ENCODE measurements at places on chromosomes 3 and 15. TPM values are rescaled to one million over a fixed set of nuclear protein-coding genes. Genes with fewer than 3 reads are reported as not detected.
A peak's percentile ranks its signal among the peaks of the same experiment; 100 is the strongest.

DNA sequence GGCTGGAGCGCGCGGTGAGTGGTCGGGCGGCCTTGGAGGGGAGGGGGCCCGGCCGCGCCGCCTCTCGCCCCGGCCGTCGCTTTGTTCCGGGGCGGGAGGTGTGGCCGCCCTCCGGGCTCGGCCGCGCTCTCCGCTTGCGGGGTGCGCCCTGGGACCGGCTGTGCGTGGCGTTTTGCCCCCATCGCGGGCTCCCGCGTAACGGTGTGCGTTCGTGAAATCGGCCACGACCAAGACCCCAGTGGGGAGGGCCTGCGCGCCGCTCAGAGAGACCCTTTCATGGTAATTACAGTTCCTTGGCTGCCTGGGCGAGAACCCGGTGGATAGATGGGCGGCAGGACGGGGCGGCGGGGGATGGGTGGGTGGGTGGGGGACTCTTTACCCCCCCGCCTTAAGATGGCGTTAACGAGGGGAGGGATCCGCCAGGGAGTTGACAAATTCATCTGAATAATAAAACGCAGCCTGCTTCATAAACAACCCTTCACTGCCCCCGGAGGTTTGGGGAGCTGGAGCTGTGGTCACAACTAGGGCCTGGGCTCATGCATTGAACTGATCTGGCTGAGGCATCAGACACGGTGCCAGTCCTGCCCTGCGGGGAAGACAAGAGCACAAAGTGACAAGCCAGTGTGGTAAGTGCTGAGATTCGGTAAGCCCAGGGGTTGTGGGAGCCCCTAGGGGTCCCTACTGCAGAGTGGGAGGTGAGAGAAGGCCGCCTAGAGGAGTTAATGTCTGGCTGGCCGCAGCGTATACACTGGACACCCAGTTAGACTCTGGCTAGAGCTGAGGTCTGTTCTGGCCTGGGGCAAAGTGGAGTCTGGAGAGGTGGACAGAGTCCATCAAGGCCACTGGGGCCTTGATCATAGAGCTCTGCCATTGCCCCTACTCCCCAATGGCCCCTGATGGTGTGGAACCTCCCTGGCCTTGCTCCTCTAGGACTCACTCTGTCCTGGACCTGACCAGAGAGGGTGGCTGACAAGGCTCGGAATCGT lies 668 bp downstream of the MRAS start:
- peak; percentile 30 for DNase-seq

GRCh38 chr3:45204136-45204535 lies 22.0 kb downstream of the TMEM158 start:
- DNase-seq, result no peak

DNA sequence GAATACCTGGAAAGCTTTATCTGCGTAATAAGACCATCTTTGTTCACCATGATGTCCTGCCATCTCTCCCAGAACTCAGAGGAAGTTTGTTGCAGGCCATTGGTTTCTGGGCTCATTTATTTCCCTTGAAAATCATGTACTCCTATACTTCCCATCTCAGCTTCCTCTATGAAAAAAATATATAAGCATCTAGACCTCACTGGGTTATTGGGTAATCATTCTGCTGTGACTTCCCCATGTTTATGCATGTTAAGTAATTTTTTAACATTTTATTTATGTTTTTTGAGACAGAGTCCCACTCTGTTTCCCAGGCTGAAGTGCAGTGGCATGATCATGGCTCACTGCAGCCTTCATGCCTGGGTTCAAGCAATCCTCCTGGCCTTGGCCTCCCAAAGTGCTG lies 184.5 kb downstream of the ZPLD1 start:
- no peak for DNase-seq

GRCh38 chr3:128385080-128385832 lies 81.4 kb downstream of the DNAJB8 start:
- DNase-seq, result peak; percentile 68

GRCh38 chr15:40425681-40426080 lies 15.1 kb upstream of the BAHD1 start:
- DNase-seq, result no peak

GRCh38 chr3:69250014-69250413 lies 127.6 kb upstream of the LMOD3 start:
- no peak for DNase-seq

DNA sequence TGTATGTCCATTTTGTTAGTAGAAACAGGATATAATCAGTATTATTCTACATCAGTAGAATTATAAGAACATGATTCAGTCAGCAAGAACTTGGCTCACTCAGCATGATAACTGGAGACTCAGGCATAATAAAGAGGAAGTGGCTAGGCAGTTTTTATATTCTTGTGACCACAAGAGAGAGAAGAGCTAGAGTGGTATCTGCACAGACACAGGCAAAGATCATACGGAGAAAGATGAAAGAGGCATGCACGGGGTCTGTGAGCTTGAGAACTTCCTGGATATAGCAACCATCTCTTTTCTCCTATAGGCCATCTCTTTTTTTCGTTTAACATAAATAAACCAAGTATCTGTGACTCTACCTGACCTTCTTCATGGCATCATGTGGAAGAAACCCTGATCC lies 46.8 kb downstream of the MYO5A start:
- DNase-seq, result no peak

DNA sequence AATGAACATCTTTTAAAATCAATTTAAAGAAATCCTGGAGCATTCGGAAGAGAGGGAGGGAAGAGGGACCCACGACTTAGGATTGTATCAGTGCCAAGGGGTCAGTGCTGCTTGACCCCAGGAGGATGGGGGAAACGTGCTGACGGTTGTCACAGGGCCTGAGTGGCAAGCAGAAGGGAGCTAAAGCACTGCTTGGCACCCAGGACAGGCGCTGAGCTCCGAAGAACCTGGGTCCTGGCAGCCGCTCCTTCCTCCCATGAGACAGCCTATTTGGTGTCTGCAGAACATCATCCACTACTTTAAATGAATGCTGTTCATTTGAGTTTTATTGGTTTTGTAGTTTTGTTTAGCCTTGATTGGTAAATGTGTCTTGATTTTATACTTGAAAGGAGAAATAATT lies 54.5 kb downstream of the RGMA start:
- DNase-seq, result no peak

GRCh38 chr15:67070892-67071664 lies 5.7 kb downstream of the SMAD3 start:
- DNase-seq, result no peak

GRCh38 chr15:51580385-51580784 lies 42.2 kb downstream of the DMXL2 start:
- no peak for DNase-seq

- DNase-seq, result no peak
Observed at GRCh38 chr3:177921153-177921552, 615.1 kb upstream of the KCNMB2 start.

GRCh38 chr15:92901995-92902394 lies 1.9 kb downstream of the CHD2 start:
- DNase-seq, result no peak

GRCh38 chr3:12935023-12935860 lies 93.9 kb upstream of the RPL32 start:
- no peak for DNase-seq

HAPLN3 gene
- polyA plus RNA-seq, result 1.2 TPM

LDHAL6B gene
- 0.06 TPM for polyA plus RNA-seq

SKOR1 gene
- polyA plus RNA-seq, result 0.07 TPM

RHOA gene
- polyA plus RNA-seq, result 287 TPM

Measured in psoas muscle (tissue), 8 donors.